ENCODE measurements at places on chromosomes 16 and 17.

DNA sequence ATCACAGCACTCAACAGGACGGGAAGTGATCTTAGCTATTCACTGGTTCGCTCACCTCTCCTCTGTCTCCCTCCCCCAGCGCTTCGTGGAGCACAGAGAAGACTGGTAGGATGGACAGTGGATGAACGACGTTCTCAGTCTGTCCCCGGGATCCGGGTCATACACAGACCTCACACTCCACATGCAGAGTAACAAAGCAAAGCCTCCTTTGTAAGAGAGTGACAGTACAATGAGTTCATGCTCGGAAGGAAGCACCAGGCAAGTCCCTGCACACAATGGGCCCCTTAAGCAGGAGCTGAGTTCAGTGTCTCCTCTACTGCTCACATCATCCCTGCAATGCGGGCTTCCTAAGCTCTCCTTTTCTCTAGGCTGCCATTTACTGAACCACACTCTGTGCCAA lies 356.9 kb downstream of the C16orf95 start:
- no peak for DNase-seq

DNA sequence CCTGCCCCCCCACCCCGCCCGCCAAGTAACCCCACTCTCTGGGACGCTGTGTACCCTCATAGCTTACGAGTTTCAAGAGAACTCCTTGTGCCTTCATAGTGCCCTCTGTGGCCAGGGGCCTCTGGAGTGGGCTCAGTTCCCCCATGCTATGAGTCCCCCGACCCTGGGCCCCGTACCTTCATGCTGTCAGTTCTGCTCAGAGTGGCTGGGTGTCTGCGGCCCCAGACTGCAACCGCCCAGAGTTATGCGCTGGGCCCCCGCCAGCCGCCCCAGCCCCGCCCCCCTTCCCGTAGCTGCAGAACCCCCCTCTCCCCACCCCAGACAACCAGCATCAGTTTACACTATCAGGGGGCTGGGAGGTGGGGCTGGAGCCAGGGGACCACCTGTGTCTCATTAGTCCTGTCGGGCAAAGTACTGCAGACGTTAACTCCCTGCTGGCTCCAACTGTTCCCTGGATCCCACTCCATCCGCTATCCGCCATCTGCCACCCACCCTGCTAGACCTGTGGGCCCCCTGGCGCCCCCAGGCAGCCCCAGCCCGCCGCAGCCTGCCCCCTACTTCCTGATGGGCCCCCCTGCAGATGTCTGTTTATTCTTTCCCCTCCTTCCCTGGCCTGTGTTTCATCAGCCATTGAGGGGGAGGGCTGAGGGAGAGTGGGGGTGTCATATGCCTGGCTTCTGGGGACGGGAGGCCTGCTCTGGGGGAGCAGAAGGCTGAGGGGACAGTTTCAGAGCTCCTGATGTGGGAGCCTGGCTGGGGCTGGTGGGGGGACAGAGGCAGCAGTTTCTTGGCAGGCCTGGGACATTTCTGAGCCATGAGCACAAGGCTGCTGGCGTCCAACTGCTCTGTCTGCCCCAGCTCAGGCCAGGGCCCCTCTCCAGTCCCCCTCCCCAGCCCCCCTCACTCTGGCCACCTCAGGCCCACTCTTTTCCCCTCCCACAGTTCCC lies at the start of gene MFAP4:
MFAP4 (minus strand) TSS at position 217 of the 947 bp plus-strand sequence; CDS start at position 182, 35 bp downstream.
- peak; percentile 71 for DNase-seq

GRCh38 chr17:48624544-48625494 lies 1.3 kb downstream of the HOXB9 start:
- DNase-seq = peak; percentile 35

DNA sequence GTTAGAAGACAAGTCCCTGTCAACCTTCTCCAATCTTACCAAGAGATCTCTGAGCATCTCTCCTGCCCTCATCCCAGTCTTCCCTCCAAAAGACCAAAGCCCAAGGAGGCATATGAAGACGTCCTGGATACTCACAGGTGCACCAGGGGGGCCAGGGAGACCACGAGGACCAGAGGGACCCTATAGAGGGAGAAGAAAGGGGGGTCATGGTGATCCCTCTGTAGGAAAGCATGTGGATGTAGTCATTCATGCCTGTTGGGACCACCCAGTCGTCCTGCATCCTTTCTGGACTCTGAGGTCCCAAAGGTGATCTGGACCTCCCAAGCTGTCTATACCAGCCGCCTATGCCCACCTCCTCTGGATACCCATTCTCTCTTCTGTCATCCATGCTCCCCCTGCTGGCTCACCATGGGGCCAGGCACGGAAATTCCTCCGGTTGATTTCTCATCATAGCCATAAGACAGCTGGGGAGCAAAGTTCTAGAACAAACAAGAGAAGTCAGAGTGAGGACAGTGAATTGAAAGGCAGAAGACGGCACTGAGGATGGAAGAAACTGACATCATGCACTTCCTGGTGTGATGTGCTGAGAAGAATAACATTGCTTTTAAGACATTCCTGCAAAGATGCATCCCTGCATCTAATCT lies 3.3 kb downstream of the COL1A1 start:
- DNase-seq = peak; percentile 61

DNA sequence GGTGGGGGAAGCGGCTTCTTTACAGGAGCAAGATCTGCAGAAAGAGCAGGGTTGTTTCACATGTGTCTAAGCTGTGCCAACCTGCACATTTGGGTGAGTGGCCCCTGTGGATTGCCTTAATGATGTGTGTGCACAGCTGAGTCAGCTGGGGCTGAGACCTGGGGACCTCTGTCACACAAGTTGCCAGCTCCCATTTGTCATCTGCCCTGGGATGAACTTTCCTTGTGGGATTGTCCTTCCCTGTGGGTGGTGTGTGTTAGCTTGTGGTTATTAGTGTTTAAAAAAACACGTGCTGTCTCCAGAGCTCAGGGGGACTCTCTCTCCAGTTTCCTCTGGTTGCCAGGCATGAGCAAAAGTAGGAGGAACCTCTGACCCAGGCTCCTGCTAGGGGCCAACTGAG lies 400.5 kb upstream of the CCL2 start:
- DNase-seq = peak; percentile 1

GRCh38 chr17:3543453-3543852 lies 14.2 kb downstream of the TRPV3 start:
- no peak for DNase-seq

DNA sequence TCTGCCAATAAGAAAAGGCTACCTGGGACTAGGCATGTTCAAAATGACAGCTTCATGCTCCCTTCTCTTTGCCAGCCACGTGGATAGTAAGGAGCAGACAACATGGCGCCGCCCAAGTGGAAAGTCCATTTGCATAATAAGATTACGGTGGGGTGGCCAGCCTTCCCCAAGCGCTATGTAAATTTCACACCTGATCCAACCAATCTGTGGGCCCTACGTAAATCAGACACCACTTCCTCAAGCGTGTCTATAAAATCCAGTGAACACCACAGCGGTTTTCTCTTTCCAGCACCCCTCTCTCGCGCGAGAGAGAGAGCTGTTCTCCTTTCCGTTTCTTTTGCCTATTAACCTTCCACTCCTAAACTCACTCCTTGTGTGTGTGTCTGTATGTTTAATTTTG lies 140.3 kb upstream of the ERCC4 start:
- peak; percentile 68 for DNase-seq

DNA sequence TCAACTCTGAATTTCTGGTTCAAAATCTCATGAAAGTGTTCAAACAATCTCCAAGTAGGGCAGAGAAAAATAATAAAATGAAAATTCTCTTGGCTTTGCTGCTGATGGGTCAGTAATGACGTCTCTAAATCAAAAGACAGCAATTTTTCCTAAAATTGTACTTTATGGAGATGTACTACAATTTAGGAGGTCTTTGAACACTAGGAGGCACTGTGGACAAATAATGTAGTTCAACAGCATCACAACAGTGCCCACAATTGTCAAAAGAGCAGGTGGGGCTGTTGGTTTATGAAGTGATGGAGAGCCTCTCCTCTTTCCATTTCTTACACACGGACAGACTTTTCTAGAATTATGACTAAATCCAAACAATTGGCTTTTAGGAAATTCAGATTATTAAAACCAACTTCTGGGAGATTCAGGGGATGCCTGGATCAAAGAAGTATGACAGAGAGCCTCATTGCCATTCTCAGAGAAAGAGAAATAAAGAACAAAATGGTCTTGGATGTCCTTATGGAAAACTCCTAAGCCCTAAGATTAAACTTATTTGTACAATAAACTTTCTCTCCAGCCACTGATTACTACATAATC lies 23.8 kb downstream of the EZH1 start:
- peak; percentile 64 for DNase-seq

GRCh38 chr16:900211-900610 lies 70.6 kb downstream of the LMF1 start:
- no peak for DNase-seq

- peak; percentile 67 for DNase-seq
Observed at GRCh38 chr17:4565209-4566141, 5.1 kb upstream of the GGT6 start.

GRCh38 chr16:16149710-16150116 lies 73.6 kb downstream of the ABCC6 start:
- DNase-seq = no peak

DNA sequence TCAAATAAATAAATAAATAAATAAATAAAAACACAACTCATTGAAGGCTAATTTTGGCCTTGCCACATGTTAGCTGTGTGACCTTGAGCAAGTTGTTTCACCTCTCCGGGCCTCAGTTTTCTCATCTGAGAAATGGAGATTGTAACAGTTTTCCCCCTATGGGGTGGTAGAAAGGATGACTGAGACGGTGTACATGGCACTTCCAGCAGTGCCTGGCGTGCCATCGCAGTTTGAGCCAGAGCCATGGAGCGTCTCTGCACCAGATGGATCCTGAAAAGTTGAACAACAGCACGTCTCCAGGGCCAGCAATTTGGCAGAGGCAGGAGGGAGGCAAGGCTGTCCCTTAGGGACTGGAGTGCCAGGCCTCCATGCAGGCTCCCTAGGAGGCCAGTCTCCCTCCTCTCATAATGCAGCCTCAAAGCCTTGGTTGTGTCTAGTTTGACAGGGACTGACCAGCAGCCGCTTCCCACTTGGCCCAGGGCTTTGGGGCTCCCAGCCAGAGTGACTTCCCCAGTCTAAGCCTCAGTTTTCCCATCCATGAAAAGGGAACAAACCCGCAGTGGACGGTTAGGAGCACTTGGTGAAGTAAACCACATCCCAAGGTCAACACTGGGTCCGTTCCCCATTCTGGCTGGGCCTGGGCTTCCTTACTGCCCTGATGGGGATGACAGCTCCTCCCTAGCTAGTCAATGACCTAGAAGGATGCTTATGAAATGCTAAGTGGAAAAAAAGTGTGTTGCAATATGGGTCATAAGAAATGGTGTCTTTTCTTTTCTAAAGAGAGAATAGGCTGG lies 19.3 kb downstream of the SOCS1 start:
- no peak for DNase-seq

- no peak for DNase-seq
Observed at GRCh38 chr16:64440005-64440404, 681.9 kb downstream of the CDH11 start.

DNA sequence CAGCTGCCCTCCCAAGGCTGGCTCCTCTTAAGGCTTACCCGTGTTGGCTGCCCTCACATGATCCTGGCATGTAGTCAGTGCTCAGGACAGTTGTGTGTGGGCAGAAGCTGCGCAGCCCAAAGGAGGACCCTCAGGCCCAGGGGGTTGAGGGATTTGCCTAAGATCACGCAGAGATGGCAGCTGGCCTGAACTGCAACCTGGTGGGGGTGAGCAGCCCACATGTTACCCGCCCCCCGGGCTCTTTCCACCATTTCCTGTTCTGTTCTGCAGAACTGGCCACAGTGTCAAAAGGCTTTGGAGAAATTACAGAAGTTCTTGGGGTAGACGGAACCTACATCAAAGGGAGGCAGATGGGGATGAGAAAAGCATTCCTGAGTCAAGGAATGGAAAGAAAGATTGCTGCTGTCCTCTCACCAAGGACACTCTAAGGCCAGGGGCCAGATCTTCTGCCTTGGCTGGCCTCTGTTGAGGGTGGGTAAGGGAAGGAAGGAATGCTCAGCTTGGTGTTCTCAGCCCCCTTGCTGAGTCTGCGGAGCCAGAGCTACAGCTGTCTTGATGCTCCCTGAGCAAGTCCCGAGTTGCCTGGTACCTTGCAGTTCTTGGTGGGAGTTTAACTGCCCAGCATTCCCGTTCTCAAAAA lies 53.0 kb downstream of the EPN2 start:
- no peak for DNase-seq

GRCh38 chr17:40599468-40599763 lies 34.1 kb upstream of the CCR7 start:
- DNase-seq = no peak

GRCh38 chr17:7173687-7174602 lies 5.2 kb downstream of the ASGR1 start:
- peak; percentile 18 for DNase-seq

DNA sequence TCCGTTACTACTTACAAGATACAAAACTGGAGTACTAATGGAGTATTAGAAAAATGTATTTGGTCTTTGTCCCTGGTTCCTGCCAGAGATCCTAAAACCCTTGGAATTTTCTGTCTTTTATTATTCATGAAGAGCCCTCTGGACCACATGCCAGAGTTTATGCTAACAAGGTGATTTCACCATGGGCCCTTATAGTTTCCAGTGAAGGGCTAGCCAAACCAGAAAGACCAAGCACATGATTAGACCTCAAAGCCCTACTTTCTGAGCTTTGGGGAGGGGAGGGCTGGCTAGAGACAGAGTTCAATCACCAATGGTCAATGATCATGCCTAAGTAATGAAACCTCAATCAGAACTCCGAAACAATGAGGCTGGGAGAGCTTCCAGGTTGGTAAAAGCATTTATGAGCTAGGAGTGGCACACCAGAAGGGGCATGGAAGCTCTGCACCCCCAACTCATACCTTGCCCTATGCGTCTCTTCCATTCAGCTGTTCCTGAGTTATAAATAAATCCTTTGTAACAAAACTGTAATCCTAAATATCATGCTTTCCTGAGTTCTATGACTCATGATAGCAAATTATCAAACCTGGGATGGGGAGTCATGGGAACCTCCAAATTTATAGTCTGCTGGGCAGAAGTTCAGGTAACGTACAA lies 10.4 kb downstream of the DCUN1D3 start:
- no peak for DNase-seq

GRCh38 chr17:73325527-73325842 lies 13.7 kb upstream of the CDC42EP4 start:
- DNase-seq = peak; percentile 18

GRCh38 chr17:68704871-68705713 lies 103.9 kb upstream of the FAM20A start:
- peak; percentile 95 for DNase-seq

DNA sequence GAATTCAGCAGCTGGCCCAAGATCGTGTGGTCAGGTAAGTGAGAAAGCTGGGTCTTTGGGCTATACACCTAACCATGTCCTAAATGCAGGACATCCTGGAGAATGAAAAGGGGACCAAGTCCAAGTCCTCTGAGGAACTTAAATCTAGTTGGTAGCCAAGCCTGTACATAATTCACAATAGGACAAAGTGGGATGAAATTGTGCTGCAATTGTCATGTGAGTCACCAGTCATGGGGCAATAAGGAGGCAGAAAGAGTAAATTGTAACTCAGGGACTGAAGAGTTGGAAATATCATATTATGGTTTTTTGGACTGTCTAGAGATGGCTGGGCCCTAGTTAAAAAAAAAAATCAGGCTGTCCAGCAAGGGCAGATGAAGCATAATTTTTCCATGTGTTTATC lies 202.6 kb downstream of the CYLD start:
- no peak for DNase-seq
